ENCODE measurements at places on chromosomes 1 and 21.

GRCh38 chr1:160674415-160674814, 27.6 kb upstream of the SLAMF1 start:
- no peak for DNase-seq

GRCh38 chr21:45263534-45263933, 24.2 kb downstream of the POFUT2 start:
- DNase-seq = no peak

DNA sequence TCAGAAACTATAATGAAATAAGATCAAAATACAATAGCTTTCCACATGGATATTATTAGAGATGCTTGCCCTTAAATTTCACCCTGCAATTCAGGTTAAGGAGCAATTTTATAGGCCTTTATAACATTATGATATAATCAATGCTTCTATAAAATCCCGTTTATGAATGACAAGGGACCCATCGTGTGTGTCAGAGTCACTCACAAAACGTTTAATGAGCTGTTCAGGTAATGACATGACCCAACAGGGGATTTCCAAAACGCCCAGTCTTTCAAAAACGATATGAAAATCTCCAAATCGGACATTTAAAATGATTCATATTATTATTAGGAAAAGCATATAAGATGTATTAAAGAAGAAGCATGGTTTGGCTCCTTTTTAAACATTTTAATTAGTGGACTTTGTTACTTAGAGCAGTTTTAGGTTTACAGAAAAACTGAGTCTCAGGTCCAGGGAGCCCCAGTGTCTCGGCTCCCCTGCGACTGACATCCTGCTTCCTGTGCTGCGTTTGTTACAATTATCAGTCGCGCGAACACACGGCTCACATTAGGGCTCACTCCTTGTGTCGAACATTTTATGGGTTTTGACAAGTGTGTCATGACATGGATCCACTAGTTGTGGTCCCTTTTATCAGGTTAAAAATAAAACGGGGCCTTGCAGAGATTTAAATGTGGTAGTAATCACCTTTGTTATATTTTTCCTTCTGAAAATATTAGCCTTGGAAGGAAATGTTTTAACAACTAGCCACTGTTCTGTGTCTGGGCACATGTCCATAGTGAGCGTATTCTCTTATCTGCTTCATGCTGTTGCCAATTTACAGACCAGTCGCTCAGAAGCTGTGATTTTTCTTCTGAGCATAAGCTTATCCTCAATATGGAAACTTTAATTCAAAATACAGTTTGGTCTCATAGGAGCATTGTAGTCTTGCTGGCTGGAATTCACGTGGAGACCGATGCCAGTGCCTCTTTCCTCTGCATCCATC, 52.0 kb upstream of the POFUT2 start:
- DNase-seq = no peak

DNA sequence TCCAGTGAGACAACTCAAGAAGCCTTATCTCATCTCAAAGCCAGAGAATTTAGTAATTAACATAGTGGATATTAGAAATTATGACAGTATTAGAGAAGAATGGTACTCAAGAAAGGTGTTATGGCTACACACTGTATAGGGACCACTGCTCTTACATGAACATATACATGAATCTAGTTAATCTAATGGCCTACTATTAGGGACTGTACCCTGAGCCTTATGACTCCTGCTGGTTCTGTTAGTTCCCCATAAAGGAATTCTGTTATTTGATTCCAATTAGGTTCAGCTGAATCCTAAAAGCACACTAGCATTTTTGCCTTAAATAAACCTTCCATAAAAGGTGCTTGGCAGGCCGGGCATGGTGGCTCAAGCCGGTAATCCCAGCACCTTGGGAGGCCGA, 39.7 kb downstream of the EGLN1 start:
- no peak for DNase-seq

- no peak for DNase-seq
Observed at GRCh38 chr1:200258447-200259375, 151.1 kb downstream of the ZNF281 start.

- no peak for DNase-seq
Observed at GRCh38 chr21:23694390-23694789, 1912.9 kb downstream of the MRPL39 start.

DNA sequence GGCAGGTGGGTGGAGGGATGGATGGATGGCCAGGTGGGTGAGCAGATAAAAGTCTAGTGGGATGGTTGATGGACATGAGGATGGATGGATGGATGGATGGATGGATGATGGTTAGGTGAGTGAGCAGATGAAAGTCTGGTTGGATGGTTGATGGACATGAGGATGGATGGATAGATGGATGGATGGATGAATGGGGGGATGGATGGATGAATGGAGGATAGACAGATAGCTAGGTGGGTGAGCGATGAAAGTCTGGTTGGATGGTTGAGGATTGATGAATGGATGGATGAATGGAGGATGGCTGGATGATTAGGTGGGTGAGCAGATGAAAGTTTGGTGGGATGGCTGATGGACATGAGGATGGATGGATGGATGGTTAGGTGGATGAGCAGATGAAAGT, 9.0 kb upstream of the ARHGEF19 start:
- DNase-seq = no peak

GRCh38 chr1:246748867-246749266, 24.7 kb downstream of the SCCPDH start:
- DNase-seq = no peak

DNA sequence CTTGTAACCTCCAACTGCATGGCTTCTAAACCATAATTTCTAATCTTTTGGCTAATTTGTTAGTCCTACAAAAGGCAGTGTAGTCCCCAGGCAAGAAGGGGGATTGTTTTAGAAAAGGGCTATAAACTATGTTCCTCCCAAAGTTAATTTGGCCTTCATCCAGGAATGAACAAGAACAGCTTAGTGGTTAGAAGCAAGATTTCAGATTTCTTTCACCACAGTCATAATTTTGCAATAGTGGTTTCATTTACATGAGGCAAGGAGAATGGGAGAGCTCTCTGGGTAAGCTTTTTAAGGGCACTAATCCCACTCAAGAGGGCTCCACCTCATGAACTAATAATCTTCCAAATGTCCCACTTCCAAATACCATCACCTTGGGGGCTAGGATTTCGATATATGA, 1353.9 kb downstream of the NCAM2 start:
- DNase-seq = no peak

- DNase-seq = peak; percentile 23
Observed at GRCh38 chr1:231603598-231604275, 22.9 kb upstream of the DISC1 start.

Measured in activated CD8-positive, alpha-beta memory T cell treated with anti-CD3 and anti-CD28 coated beads, Interleukin-2, amount 50 U/mL, for 4 hours (primary cell).